ENCODE measurements at places on chromosomes 7 and 10. TPM values are rescaled to one million over a fixed set of nuclear protein-coding genes. Genes with fewer than 3 reads are reported as not detected.

GRCh38 chr7:127609297-127609696, 8.6 kb downstream of the PAX4 start:
- no peak for DNase-seq

GRCh38 chr10:78996792-78997129, 72.0 kb upstream of the ZMIZ1 start:
- no peak for DNase-seq

- no peak for DNase-seq
These were observed 158.7 kb downstream of the TNS3 start for GRCh38 chr7:47423196-47423595.

GRCh38 chr10:132942101-132943057, at the start of gene CFAP46:
TSS of gene CFAP46 (minus strand) at chr10:132942570. CDS start at chr10:132942484, 86 bp downstream.
- no peak for DNase-seq

DNA sequence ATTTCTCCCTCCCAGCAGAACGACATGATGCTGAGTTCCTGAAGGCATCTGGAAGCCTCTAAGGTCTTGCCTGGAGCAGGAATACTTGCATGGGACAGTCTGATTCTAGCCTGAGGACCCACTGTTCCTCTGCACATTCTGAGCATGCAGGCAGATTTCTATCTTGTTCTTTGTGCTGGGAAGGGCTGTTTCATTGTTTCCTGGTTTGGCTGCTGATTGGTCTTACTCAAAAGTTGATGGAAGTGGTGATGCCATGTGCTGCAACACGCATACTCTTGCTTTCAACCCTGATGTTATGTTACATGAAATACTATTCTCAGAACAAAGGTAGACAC, 307.0 kb downstream of the GATA3 start:
- no peak for DNase-seq

GRCh38 chr10:48595539-48595932, 9.3 kb downstream of the ARHGAP22 start:
- no peak for DNase-seq

OPN4 gene
- total RNA-seq, result not detected

FAM237B gene
- not detected for total RNA-seq

ANXA11 gene
- total RNA-seq, result 280 TPM

ZNF33A gene
- total RNA-seq, result 30.8 TPM

GIGYF1 gene
- 55.5 TPM for total RNA-seq

Measured in activated CD4-positive, alpha-beta T cell treated with anti-CD3 and anti-CD28 coated beads, Interleukin-2, amount 10 ng/mL, durations not matched to agents 7 days and 5 days (primary cell).